NCI-H460 (cell line): ENCODE measurements at places on chromosomes 11 and 22. TPM values are rescaled to one million over a fixed set of nuclear protein-coding genes. Genes with fewer than 3 reads are reported as not detected.

Gene OR52E8
- not detected in 2 replicates for total RNA-seq

Gene SERPING1
- total RNA-seq: not detected in 2 replicates

Gene CD3D
- total RNA-seq: not detected in 2 replicates

Gene SCGB1A1
- not detected in 2 replicates for total RNA-seq

Gene POLD3
- 10.6 and 12.3 TPM in 2 replicates for total RNA-seq

Gene DLG2
- 103 and 115 TPM in 2 replicates for total RNA-seq

Gene MS4A6E
- total RNA-seq: not detected in 2 replicates

Gene SDHAF2
- 18.1 and 29.4 TPM in 2 replicates for total RNA-seq

- no peak for DNase-seq
Observed at GRCh38 chr22:40193429-40194421, 16.0 kb downstream of the TNRC6B start.

GRCh38 chr11:76376746-76377558, 4.0 kb downstream of the THAP12 start:
- DNase-seq: no peak

DNA sequence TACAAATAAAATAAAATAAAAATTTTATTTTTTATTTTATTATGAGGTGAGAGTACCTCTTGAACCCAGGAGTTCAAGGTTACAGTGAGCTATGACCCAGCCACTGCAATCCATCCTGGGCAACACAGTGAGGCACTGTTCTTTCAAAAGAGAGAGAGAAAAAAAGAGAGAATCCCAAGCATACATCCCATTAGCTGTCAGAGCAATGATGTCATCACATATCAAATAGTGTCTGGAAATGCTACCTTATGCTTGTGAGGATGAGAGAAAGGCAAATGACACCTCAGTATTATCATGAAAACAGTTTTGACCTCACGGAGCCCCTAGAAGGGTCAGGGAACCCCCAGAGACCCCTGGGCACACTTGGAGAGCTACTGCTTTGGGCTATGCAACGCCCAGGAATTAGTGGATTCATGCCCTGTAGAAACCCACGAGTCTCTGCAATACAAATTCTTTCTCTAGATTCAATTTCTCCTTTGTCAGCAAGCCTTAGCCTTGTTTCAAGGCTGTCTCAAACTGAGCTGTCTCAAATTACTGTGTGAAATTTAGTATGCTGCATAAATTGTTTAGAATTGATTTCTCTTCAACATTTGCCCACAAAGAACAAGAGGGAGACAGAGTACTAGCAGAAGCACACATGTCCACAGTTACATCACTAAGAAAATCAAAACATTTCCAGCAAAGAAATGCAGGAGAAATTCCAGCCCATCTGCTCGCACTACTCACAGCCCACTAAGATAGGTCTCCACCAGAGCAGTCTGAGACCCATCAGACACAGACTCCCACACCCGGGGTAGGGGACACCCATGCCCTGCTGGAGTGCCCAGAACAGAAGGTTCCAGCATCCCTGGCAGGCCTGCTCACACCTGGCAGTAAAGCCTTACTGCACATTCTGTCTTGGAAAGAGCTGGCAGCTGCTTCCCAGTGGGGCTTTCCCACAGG, 18.1 kb downstream of the DGCR2 start:
- DNase-seq: no peak

DNA sequence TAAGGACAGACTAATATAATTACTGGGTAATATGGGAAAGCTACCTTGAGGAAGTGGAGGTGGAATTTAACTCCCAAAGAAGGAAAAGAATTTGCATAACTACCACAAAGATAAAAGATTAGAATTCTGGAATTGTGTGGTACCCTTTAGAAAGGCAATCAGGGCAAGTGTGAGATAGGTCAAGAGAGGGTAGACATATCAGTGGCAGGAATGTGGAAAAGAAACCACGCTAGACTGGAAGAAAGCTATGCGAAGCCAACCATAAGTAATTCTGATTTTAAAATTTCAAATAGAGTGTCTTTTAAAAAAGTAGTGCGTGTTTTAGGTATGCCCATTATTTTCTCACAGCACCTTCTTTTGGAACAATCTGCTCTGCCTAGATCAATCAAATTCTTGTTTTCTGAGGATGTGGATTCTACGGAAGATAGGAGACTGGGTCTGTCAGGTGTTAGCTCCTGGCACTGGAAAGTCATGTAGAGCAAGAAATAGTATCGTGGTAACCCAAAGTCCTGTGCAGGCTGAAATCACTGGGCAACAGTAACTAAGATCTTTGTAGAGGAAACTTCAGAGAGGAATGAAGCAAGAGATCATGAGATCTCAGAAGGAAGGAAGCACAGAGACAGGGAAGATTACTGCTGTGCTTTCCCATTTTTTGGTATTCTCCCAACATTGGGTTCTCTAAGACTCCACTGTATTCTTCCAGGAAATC, 111.3 kb upstream of the MTMR2 start:
- no peak for DNase-seq

DNA sequence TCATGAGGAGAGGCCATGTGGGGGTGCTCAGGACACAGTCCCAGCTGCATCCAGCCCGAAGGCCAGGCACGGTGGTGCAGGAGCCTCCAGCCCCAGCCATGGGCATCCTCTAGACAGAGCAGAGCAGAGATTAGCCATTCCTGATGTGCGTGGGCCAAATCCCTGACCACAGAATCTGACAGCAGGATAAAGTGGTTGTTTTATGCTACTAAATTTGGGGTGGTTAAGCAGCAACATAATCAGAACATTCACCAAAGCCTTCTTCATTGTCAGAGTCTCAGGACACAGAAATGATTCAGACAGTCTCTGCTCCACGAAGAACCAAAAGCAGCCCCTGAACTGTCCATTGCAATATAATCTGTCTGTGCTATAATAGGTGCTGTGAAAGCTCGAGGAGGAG, 19.7 kb downstream of the RASD2 start:
- DNase-seq: no peak

DNA sequence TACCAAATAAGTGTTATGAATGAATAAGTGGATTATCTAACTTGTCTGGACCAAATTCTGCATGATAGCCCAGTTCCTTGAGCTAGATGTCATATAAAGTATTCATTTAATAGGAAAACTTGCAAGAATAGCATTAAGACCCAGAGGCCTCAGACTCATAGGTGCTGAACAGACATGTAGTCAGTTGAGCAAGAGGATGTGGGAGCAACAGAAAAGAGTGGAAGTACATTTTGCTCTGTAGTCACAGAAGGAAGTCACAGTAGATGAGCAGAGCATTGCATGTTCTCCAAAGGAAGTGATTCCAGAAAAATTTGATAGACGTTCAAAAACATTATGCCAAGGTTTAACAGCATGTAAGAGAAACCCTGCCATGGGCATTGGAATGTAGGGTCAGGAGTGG, 9.5 kb downstream of the HOATZ start:
- no peak for DNase-seq

DNA sequence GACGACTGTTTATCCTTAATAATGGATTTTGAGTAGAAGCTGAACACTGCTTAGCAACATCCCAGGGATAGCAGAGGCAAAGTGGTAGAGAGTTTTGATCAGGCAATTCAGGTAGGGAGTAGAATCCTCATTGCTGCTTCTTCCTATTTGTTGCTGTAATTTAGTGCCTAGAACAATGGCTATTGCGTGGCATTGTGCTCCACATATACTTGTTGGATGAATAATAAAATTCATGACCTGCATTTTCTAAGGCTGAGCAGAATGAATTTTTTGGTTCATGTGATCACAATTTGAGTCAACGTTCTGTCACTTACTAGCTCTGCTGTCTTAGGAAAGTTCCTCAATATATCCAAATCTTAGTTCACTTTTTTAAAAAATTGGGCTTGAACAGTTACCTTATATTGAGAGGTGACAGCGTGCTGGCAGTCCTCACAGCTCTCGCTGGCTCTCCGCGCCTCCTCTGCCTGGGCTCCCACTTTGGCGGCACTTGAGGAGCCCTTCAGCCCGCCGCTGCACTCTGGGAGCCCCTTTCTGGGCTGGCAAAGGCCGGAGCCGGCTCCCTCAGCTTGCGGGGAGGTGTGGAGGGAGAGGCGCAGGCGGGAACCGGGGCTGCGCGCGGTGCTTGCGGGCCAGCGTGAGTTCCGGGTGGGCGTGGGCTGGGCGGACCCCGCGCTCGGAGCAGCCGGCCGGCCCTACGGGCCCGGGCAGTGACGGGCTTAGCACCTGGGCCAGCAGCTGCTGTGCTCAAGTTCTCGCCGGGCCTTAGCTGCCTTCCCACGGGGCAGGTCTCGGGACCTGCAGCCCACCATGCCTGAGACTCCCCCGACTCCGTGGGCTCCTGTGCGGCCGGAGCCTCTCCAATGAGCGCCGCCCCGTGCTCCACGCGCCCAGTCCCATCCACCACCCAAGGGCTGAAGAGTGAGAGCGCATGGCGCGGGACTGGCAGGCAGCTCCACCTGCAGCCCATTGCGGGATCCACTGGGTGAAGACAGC, 350.6 kb downstream of the ETS1 start:
- DNase-seq: no peak

GRCh38 chr22:30241576-30242371, 4.8 kb downstream of the LIF start:
- no peak for DNase-seq
